ENCODE measurements at places on chromosomes 16 and 17.

DNA sequence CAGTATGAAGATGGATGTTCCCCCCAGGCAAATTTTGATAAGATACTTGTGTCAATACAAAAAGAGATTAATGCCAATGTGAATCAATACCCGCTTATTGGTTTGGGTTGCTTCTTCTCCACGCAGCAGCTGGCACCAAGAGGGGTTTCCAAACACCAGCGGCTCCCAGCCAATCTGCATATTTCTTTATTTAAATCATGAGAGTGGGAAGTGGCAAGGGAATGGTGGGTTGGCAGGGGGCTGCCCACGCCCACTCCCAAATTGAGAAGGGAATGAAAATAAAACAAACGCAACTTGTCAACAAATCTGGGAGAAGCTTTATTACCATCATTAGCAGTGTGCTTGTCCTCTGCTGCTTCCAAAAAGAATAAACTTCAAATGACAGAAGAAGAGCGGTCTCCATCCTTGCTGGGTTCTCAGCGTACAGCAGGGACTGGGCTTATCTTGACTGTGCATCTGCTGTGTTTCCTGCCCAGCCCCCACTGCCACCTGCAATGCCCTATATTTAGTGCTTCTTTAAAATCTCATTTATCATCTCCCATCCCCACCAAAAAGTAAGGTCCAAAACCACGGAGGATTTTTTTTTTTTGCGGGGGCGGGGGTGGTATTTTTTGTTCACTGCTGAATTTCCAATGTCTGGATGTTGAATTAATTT, 34.9 kb upstream of the C16orf78 start:
- no peak for DNase-seq

DNA sequence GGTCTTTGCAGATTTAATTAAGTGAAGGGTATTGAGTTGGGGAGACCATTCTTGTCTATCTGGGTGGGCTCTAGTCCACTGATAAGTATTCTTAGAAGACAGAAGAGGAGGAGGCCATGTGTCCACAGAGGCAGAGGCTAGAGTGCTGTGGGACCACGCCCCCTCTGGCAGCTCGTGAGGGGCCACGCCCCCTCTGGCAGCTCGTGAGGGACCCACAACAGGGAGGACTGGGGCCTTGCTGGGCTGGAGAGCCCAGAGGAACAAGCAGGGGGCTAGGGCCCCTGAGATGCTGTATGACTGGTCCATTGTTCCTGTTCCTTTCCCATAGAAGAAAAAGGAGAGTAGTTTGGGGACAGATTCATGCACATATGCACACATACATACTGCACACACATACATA, 106.8 kb downstream of the METRNL start:
- DNase-seq, result no peak

GRCh38 chr16:54373534-54374520, 87.2 kb upstream of the IRX3 start:
- no peak for DNase-seq

GRCh38 chr17:38430316-38430715, 2.1 kb downstream of the ARHGAP23 start:
- no peak for DNase-seq

DNA sequence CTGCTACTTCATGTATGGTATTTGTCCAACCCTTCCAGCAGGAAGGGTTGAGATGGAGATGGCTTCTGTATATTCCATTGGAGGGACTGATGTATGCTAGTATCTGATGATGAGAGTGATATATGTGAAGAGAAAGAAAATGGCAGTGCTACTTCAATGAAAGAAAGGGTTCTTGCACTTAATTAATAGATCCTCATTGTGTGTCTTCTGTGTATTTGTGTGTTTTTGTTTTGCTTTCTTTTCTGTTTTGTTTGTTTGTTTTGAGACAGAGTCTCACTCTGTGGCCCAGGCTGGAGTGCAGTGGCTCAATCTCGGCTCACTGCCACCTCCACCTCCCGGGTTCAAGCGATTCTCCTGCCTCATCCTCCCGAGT, 61.2 kb upstream of the CRYM start:
- no peak for DNase-seq

- no peak for DNase-seq
Observed at GRCh38 chr16:74438492-74438979, 17.3 kb upstream of the CLEC18B start.

- no peak for DNase-seq
Observed at GRCh38 chr17:68829211-68829610, 126.0 kb downstream of the ABCA8 start.

GRCh38 chr17:327296-327695, 25.3 kb downstream of the RPH3AL start:
- DNase-seq, result no peak

- DNase-seq, result no peak
Observed at GRCh38 chr17:80566054-80566400, 21.4 kb downstream of the RPTOR start.

GRCh38 chr16:75916451-75916850, 190.2 kb upstream of the CPHXL start:
- DNase-seq, result no peak

DNA sequence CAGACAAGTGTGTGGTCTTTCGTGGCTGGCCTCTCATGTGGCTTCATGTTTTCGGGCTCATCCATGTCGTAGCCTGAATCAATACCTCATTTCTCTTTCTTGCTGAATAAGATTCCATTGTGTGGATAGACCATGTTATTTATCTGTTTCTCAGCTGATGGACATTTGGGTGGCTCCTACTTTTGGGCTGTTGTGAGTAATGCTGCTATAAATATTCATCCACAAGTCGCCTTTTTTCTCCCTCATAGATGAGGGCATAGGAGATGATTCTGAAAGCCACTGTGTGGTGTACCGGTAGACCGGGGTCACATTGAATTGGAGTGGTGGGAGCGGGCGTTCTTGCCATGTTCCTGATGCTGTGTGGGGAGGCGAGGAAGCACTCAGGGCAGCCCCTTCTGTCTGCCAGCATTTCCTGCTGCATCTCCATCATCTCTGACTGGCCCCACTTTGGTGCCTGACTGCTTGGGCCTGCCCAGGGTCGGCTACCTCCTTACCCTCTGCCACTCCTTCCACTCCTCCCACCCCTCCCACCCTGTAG, 40.1 kb downstream of the PRMT7 start:
- DNase-seq, result no peak

- no peak for DNase-seq
Observed at GRCh38 chr17:8173871-8174322, 2.3 kb downstream of the TMEM107 start.

- DNase-seq, result no peak
Observed at GRCh38 chr17:52106072-52106471, 52.4 kb downstream of the CA10 start.

- DNase-seq, result no peak
Observed at GRCh38 chr17:45976755-45977505, 22.1 kb upstream of the STH start.

GRCh38 chr17:47989159-47989558, 18.2 kb downstream of the CDK5RAP3 start:
- no peak for DNase-seq

GRCh38 chr16:3654249-3654991, at the start of gene DNASE1:
TSS of gene DNASE1 (plus strand) at chr16:3654691. CDS start at chr16:3655374, 683 bp downstream.
- peak; percentile 1 for DNase-seq

DNA sequence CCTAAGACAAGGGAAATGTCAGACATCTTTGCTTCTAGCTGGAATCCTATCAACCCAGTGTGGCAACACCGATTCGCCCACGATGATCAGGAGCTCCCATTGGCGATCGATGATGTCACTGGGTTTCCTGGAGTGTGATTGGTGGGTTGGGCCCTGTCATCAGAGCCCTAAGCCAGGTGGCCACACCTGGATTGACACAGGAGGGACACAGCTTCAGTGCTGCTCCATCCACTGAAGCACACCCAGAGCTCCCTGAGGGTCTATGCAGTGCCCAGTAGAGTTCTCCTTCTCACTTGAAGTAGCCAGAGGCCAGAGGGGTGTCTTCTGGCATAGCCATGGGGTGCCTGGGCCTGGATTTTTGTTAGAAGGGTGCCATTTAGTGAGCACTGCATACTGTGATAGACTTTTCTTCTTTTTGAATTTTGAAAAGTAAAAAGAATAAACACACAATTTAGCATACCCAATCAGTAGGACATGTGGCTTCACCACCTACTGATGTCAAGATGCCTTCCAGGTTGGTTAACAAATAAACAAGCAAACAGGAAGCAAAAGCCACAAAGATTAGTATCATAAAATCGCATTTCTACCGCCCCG, 77.6 kb downstream of the CMIP start:
- DNase-seq, result no peak

- no peak for DNase-seq
Observed at GRCh38 chr16:69566981-69567680, 1.4 kb downstream of the NFAT5 start.

DNA sequence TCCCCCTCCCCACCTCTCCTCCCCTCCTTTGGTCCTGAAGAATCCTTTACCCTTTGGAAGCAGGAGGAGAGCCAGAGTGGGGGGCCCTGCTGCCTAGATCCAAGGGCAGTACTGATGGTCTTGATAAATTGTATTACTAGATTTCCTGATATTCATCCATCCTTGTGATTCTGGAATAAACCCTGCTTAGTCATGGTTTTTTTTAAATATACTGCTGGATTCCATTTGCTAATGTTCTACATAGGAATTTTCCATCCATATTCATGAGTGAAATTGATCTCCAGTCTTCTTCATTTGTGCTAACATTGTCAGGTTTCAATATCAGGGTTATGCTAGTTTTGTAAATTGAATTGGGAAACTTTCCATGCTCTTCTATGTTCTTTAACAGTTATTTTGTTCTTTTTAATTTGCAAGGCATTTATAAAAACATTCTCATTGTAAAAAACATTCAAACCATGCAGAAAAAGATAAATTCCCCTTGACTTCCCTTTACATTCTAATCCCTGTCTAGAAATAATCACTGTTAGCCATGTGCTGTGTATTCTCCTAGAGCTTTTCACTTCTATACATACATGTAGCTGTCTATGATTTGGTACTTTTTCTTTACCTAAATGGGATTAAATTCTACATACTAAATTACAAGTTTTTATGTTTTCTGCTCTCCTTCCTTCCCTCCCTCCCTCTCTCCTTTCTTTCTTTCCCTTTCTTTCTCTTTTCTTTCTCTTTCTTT, 56.7 kb downstream of the CCDC42 start:
- DNase-seq, result no peak

GRCh38 chr17:79395066-79395465, 215.8 kb downstream of the RBFOX3 start:
- DNase-seq, result no peak

DNA sequence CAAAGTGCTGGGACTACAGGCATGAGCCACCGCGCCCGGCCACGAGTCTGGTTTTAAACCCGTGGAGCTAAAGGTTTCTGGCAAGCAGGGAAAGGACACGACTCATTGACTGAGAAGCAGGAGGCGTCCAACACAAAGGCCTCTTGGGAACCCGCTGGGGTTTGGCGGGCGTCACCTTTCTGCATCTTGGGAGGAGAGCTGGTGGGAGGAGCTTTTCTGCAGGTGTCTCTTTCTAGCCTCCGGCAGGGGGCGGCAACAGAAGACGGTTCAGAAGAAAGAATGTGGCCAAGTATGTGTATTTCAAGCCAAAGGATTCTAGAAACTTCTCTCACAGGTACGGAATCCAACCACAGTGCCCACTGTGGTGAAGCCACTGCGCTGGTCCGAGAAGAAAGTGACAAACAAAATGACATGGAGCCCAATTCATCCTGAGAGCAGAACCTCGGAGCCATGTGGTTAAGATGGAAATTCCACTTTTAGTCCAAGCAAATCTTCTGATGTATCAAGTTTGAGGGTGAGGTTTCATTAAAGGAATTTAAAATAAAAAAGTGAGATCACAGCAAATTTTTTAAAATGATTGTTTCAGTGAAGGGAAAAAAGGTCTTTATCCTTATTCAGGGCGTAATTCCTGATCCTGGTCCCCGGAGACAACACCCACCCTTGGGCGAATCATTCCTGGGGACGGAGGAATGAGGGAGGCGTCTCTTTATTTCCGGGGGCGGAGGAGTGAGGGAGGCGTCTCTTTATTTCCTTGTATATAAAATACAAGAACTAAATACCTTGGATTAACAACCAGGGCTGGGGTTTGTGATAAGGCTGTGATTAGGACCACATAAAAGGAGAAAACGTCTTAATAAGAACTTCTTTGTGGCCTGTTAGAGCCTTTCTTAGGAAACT, 97.6 kb downstream of the MRM3 start:
- DNase-seq, result peak; percentile 9

DNA sequence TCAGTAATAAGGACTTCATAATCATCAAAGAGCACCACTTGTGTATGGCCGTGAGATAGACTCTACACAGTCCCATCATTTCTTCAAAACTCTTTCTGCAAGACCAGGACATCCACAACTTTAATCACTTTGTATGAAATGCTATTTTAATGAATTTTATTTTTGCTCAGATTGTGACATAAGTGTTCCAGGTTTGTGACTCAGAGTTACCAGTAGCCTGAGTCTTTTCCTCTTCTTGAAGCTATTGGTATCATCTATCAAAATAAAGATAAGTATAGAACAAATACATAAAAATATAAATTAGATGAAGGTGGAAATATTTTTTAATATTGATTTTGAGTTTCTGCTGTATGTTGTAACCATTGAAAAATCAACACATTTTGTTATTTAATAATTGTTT, 16.6 kb upstream of the VWA3A start:
- DNase-seq, result no peak

- no peak for DNase-seq
Observed at GRCh38 chr17:68288804-68289203, 2.1 kb downstream of the SLC16A6 start.

DNA sequence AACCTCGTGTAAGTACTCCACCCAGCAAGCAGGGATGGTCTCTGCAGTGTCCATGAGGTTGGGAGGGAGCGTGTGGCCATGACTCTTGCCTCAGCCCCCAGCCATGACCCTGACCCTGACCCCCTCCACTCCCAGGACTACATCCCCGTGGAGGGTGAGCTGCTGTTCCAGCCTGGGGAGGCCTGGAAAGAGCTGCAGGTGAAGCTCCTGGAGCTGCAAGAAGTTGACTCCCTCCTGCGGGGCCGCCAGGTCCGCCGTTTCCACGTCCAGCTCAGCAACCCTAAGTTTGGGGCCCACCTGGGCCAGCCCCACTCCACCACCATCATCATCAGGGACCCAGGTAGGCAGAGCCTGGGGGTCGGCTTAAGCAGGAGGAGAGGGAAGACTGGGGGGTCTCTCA, 16.3 kb downstream of the GALK1 start:
- DNase-seq, result no peak

DNA sequence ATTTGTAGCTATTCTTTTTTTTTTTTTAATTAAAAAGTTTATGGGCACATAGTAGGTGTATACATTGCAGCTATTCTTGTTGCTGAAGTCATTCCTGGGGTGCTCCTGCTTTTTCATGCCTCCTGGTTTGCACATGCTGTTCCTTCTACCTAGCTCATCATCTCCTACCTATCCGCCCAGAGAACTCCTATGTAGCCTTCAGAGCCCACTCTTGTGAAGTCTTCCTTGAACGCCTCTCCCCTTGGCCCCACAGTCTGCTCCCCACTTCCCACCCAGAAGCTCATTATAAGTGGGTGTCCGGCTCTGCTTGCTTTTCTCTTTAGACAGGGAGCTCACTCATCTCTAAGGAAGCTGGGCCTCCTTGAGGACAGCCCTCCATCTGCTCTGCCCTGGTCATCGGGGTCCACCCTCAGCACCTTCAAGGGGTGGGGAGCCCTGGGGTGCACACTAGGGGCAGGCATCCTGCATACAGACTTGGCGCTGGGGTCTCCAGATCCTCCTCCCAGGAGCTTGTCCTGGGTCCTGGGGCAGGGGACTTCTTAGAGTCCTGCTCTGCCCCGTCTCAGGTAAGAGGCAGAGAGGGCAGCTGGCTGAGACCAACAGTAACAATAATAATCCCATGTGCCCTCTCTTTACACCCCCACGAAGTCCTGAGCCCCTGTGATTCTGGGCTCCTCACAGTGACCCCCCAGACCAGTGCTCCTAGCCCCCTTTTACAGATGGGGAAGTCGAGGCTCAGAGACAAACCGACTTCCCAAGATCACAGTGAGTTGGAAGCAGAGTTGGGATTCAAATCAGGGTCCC, 3.5 kb upstream of the B9D1 start:
- no peak for DNase-seq
